Activated B cell treated with CpG ODN at 0.5 μM for 24 hours (primary cell): ENCODE measurements at places on chromosomes 13 and 19.
A peak's percentile ranks its signal among the peaks of the same experiment; 100 is the strongest.

GRCh38 chr13:101522607-101523006 is 70.1 kb downstream of the ITGBL1 start:
- DNase-seq, result no peak

DNA sequence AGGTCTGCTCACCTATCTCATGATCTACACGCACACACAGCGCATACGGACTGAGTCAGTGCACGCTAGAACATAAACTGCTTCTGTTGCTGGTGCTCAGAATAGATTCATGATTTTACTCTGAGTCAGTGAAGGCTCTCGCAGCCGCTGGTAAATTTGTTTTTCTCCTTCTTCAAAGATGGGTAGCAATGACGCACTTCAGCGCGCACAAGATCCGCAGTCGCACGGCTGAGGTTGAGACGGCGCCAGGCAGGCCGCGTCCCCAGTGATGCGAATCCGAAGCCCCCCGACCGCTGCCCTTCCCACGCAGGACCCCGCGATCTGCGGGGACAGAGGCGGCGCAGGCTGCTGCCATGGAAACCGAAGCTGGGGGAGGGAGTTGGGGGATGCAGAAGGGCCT is 103.7 kb upstream of the USP29 start:
- no peak for DNase-seq

DNA sequence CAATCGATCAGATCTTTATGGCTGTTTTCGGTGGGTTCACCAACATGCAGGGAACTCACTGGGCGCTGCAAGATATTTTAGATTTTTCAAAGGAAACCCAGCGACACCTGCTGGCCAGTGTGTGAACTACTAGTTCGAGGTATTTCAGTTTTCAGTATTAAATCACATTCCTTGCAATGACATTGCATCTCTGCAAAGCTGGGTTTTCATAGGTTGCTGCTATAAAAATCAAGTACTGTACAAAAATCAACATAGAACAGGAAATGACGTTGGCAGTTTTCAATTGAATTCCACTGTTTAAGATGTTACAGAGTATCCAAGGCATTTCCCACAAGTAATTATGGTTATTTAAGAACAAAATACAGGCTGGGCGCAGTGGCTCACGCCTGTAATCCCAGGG is 17.6 kb downstream of the LIG1 start:
- peak; percentile 52 for DNase-seq

DNA sequence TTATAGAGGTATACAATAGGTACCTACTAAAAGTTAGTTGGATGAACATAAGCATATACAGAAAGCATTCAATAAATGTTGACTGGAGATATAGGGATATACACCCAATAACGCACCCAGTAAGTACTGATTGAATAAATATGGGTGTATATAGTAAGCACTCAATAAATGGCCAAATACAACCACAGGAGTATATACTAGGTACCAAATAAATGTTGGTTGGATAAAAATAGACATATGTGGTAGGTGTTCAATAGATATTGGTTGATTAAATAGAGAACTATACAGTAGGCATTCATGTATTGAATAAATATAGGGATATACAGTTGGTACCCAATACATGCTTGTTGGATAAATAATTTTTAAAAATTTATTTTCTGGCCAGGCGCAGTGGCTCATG is 9.4 kb downstream of the ANGPTL8 start:
- no peak for DNase-seq

GRCh38 chr19:47123406-47123805 is 7.2 kb upstream of the SAE1 start:
- DNase-seq, result no peak

GRCh38 chr13:106243011-106243565 is 292.4 kb downstream of the EFNB2 start:
- no peak for DNase-seq

- no peak for DNase-seq
Observed at GRCh38 chr19:12871681-12872080, 9.6 kb downstream of the DNASE2 start.

DNA sequence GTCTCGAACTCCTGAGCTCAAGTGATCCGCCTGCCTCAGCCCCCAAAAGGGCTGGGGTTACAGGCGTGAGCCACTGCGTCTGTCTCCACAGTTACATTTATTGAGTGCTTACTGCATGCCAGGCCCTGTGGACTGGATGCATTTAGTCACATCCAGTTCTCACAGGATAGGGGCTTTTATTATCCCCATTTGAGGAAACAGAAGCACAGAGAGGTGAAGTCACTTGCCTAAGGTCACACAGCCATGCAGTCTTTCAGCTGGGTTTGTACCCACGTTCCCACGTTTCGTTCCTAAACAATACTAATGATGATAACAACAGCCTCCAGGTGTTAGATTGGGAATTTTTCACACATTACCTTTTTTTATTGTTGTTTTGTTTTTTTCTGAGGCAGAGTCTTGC is 9.1 kb upstream of the EBI3 start:
- DNase-seq, result no peak

DNA sequence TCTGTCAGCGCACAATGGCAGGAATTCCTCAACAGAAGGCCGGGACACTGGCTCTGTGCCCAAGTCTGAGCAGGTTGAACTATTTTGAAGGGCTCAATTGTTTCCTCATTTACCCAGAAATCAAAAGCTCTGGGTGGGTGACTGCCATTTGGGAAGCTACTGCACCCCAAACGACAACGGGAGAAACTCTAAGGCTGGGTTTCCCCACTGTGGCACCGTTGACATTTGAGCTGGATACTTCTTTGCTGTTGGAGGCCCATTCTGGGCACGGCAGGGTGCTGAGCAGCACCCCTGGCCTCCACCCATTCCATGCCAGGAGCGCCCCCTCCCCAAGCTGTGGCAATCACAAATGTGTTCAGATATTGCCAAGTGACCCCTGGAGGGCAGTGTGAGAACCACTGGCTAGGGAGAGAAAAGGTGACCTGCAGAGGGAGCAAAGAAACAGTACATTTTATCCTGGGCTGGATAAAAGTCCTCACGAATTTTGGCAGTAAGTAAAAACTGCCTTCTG is 62.5 kb downstream of the RFX2 start:
- no peak for DNase-seq

DNA sequence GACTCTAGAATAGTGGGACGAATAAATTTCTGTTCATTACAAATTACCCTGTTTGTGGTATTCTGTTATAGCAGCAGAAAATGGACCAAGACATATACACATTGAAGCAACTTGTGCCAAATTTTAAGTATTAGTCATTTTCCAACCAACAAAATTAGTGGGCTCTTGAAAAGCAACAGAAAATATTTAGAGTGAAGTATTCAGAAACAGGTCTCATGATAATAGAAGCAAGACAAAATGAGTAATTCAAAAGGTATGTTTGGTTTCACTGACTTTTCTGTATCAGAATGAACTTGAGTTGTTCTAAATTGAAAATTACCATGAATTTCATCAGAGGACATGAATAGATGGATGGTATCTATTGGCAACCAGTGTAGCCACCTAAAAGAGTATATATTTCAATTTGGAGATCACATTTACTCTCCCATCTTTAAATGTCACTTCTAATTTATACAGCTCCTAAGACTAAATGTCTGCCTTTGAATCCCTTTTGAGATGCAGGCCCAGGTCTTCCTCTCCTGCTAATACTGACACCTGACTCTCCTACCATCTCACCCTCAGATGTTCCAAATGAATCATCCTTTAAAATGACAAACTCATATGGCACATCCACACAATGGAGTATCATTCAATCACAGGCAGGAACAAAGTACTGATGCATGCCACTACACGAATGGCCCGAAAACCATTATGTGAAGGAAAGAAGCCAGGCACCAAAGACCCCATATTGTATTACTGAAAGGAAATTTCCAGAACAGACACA is 40.7 kb upstream of the DOCK9 start:
- no peak for DNase-seq

DNA sequence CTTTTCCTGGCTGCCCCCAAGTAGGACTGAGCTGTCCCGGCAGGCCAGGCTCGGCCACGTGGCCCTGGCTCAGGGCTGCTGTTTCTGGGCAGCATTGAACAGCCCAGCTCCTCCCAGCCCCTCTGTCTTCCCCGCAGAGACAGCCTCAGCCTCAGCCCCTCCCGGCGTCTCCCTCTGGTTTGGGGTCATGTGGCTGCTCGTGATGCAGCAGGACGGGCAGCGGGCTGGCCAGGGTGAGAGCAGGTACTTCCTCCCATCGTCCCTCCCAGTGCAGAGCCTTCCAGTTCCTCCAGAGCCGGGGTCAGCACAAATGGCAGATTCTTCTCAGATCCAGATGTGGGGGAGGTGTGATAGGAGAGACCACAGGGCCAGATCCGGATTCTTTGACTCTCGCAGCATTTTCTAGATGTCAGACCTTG is 114.6 kb downstream of the KDM4B start:
- DNase-seq, result no peak

- DNase-seq, result peak; percentile 15
Observed at GRCh38 chr19:58569943-58570670, 3.0 kb downstream of the MZF1 start.

- DNase-seq, result peak; percentile 73
Observed at GRCh38 chr19:940591-941291, 14.9 kb downstream of the ARID3A start.

GRCh38 chr19:7355151-7355820 is 6.5 kb downstream of the ARHGEF18 start:
- no peak for DNase-seq

DNA sequence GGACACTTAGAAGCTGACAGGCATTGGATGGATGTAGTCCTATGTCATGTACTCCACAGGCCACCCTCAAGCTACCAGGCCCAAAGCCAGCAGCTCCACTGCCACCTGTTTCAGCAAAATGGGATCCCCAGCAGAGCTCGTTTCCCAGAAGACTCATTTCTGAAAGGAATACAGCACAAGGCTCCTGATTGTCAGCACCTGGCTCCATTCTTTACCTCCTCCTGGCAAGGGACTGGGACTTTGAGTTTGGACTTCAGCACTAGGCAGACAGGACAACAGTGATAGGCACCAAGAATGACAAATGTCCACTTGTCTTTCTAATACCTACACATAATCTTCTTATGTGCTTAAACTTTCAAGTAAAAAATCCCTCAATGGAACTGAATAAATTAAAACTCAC is 150.4 kb upstream of the RXFP2 start:
- no peak for DNase-seq

DNA sequence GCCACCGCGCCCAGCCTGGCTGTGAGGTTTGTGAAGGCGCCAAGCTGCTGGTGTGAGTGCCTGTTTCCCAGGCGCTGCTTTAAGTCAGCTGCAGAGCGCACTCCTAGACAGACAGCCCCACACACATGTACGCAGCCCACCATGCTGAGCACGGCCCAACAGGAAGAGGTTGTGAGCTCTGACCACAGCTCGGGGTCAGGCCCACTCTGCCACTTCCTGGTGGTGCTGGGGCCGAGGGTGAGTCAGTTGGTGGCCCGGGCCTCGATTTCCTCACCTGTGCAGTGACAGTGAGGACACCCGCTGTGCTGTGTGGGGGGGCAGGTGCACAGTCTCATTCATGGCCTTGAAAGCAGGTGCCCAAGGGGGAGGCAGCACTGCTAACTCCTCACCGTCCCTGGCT is 106.7 kb downstream of the KDM4B start:
- no peak for DNase-seq

DNA sequence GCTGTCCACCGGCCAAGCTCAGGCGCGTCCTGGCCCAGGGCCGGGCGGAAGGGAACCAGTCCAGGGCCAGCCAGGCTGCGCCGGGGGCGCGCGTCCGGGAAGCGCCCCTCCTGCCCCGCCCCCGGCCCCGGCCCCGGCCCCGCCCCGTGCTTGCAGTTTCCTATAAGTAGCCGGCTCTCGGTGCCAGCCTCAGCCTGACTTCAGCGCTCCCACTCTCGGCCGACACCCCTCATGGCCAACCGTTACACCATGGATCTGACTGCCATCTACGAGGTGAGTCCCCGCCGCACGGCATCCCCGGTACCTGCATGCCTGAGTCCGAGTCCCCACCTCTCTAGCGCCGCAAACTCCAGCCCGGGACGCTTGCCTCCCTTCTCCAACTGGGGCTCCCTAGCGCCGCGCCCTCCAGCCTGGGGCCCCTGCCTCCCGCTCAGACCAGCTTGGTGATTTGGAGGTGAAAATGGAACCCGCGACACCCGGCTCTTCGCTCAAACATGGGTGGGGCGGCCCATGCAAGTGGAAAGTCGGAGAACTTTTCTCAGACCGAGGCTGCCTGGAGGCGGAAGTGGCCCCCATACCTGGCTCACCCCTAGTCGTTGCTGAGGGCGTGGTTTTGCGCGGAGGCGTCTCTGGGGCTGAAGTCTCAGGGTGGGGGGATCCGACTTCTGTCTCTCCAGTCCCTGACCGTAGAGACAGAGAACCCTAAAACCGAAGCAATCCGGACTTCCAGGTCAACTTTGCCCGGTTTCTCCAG is at the start of gene ZFP36:
TSS of gene ZFP36 (plus strand) at position 192 of the 754 bp plus-strand sequence. CDS start at position 250, 58 bp downstream.
- DNase-seq, result peak; percentile 83

GRCh38 chr13:24243302-24243701 is 66.1 kb upstream of the C1QTNF9 start:
- DNase-seq, result no peak

- no peak for DNase-seq
Observed at GRCh38 chr13:85798556-85798955, 663 bp downstream of the SLITRK6 start.

GRCh38 chr13:109154966-109155761 is 525.8 kb downstream of the MYO16 start:
- DNase-seq, result no peak

DNA sequence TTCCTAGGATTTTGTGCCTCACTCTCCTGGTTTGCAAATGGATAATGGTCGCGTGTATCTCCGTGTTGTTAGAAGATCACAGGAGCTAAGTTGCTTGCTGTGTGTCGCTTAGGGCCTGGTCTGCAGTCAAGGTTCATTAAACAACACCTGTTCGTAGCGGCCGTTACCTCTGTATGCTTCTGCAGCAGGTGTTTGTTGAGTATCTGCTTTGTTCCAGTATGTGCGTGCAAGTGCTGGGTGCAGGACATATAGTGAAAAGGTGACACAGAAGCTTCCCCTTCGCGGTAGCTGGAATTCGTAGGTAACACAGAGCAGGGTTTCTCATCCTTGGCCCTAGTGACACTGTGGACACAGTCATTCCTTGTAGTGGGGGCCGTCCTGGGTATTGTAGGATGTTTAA is 5.4 kb downstream of the MED25 start:
- DNase-seq, result no peak

GRCh38 chr13:51488212-51488611 is 35.4 kb upstream of the INTS6 start:
- no peak for DNase-seq

DNA sequence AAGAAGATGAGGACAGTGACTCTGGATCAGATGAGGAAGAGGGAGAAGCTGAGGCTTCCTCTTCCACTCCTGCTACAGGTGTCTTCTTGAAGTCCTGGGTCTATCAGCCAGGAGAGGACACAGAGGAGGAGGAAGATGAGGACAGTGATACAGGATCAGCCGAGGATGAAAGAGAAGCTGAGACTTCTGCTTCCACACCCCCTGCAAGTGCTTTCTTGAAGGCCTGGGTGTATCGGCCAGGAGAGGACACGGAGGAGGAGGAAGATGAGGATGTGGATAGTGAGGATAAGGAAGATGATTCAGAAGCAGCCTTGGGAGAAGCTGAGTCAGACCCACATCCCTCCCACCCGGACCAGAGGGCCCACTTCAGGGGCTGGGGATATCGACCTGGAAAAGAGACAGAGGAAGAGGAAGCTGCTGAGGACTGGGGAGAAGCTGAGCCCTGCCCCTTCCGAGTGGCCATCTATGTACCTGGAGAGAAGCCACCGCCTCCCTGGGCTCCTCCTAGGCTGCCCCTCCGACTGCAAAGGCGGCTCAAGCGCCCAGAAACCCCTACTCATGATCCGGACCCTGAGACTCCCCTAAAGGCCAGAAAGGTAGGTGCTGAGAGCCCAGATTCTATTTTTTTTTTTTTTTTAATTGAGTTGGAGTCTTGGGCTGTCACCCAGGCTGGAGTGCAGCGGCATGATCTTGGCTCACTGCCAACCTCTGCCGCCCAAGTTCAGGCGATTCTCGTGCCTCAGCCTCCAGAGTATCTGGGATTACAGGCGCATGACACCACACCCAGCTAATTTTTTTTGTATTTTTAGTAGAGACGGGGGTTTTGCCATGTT is 2.3 kb downstream of the PPP1R15A start:
- peak; percentile 41 for DNase-seq
